ENCODE measurements at places on chromosomes 6 and 20. TPM values are rescaled to one million over a fixed set of nuclear protein-coding genes. Genes with fewer than 3 reads are reported as not detected.
A peak's percentile ranks its signal among the peaks of the same experiment; 100 is the strongest.

DNA sequence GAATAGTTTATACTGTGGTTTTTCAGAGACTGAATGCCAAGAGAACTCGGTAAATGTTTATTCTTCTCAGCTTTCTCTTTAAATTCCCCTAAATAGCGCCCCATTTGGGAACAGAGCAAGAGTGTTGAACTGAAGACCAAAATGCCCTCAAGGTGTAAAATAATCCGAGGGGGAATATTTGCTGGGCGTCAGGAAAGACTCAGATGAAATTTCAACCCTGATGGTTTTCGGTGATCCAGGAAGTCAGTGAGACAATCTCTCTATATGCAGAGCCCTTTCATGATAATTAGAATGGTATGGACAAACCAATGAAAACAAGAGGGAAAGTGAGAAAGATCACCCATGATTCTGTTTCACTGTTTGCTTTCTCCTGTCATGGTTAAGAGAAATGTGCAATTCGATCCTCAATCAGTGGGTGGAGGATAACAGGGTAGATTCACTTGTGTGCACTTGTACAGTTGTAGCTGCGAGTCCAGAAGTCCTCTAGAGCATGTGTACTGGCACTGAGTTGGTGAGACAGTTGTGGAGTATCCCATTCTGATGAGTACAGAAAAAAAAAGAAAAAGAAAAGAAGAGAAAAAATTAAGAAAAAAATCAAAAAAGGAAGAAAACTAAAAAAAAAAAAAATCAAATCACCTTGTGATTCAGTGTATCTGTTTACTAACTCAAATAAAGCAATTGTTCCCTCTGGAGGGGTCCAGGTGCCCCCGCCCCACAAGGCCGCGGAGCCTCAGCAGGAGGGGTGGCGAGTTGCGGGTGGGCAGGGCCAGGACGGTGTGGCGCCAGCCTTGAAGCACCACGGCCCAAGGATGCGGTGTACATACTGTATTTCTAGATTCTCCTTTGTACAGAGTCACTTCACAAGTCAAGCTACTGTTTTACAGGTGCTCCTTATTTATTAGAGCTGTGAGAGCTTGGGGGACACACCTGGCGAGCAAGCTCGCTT is 164.9 kb downstream of the SCML4 start:
- H3K36me3 ChIP-seq: peaks cover 6% of the 10 kb centered on the region
- peaks cover 38% of the 10 kb centered on the region for H3K4me1 ChIP-seq
- H3K27ac ChIP-seq: peak overlapping the region; percentile 94
- no peak for DNase-seq

GRCh38 chr6:6293317-6293716 is 27.1 kb downstream of the F13A1 start:
- no peak overlapping the region for H3K4me3 ChIP-seq
- no peak overlapping the region for H3K27ac ChIP-seq
- no peak for DNase-seq
- H3K36me3 ChIP-seq: no peaks in the 10 kb centered on the region

CLDN20 gene
- total RNA-seq: not detected

CALHM5 gene
- 0.09 TPM for total RNA-seq

ZC2HC1B gene
- total RNA-seq: not detected

PLG gene
- total RNA-seq: 1.9 TPM

OPRL1 gene
- 1.5 TPM for total RNA-seq

C2 gene
- total RNA-seq: 0.47 TPM

Measured in progenitor cell of endocrine pancreas (in vitro differentiated cells).